ENCODE measurements at places on chromosomes 6 and 20.
A peak's percentile ranks its signal among the peaks of the same experiment; 100 is the strongest.

GRCh38 chr20:34526466-34526865, 10.2 kb downstream of the DYNLRB1 start:
- DNase-seq, result no peak

DNA sequence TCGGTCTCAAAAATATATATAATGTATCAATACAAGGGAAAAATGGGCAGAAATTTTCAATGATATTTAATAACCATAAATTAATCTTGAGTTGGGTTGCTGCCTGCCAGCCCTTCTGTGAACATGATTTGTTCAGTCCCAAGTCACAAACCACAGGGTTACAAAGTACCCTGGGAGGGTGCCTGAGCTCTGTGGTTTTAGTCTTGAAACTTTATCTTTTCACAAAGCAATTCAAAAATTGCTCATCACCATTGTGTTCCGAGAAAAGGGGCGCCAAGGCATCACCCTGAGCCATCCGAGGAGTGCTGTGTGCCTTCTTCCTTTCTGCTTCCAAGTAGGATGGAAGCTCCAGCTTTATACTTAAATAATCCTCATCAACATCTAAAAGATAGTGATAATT, 141.6 kb upstream of the AKAP12 start:
- peak; percentile 20 for DNase-seq

DNA sequence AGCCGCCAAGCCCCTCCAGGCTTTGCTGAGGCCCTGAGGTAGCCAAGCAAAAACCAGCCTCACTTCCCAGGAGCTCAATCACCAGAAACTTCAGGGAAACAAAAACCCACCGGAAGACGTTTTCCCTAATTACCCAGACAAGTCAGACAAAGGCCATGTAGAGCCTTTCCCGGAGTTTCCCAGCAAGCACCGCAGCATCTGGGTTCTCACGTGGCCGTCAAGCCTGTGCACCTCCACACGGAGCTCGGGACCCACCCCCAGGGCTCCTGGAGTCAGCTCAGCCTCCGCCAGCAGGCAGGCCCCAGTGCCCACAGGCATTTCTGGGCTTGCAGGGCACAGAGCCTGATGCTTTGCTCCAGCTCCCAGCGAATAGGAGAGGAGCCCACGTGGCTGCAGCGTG, 10.1 kb upstream of the MRGBP start:
- peak; percentile 35 for DNase-seq

DNA sequence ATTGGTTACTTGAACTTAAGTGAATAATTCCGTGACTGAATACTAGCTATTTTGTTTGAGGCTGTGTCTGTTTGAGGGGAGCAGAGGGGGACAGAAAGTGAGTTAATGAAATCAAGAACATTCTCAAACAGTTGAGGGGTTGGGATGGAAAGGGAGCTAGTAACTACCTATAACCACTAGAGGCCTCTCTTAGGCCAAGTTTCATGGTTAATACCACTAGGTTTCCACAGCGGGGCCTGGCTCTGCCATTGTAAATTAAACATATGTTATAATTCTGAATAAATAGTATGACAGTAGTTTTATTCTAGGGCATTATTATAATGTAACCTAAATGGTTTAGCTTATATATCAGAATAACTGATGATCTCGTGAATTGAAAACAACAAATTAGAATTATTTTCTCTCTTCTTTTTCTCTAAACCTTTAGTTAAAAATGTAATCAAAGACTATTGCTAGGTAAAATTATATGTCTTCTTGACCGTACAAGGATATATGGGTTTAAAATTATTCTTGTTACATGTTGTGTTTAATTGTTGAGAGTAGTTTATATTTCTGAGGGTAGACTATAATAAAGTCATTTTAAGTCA, 108.1 kb downstream of the BCKDHB start:
- peak; percentile 72 for DNase-seq

DNA sequence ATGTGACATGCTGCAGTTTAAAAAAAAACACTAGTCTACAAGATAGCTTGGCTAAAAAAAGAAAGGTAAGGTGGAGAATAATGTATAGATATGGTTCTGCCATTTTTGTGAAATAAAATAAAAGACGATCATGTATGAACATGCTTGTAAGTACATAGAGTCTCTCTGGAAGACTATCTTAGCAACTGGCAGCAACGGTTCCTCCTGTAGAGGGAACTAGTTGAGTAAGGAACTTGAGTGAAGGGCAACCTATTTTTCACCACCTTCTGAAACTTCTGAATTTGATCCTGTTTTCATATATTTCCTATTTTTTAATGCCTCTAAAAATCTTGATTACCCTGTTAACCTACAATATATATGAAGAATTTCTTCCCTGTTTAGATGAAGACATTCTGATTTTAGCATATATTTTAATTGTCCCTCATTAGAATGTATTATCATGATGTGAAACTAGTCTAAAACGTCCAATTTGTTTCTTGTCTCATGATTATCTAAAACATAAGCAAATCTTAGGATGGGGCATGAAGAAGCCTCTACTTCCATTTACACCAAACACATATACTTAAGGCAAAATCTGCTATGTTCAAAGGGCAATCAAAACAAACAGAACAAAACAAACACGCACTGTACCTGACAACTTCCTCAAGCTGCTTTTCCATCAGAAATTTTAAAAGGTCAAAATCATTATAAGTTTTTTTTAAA, 202.5 kb downstream of the ISM1 start:
- no peak for DNase-seq

All from astrocyte of the hippocampus (primary cell).